ENCODE measurements at places on chromosomes 3 and 15. TPM values are rescaled to one million over a fixed set of nuclear protein-coding genes. Genes with fewer than 3 reads are reported as not detected.
A peak's percentile ranks its signal among the peaks of the same experiment; 100 is the strongest.

GRCh38 chr15:55170361-55170760 lies 26.4 kb downstream of the RSL24D1 start:
- no peak for DNase-seq

DNA sequence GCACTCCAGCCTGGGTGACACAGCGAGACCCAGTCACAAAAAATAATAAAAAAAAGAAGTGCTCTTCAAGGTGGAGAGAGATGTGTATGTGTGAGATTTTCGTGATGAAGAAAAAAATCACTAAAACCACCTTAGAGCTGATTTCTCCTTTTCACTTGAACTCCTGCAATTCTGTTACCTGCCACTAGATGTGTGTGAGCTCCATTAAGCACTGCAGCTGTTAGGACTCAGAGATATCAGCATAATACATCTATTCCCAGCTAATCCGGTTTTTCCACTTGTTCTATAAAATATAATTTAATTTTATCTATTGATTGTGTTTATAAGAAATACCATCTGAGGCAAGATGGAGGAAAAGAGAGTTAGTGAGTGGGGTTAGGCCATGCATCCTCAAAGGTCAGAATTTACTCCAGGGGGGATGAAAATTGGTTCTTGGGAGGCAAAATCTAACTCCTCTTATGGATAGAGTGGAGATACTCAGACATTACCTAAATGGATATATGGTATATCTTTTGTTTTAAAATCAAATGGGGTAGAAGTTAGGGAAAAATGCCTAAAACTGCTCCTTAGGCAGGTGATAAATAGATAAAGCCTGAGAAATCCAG lies 152.7 kb downstream of the IL20RB start:
- DNase-seq, result peak; percentile 66

GRCh38 chr3:33146791-33147445 lies 33.1 kb downstream of the CRTAP start:
- no peak for DNase-seq

- DNase-seq, result peak; percentile 89
These were observed 9.9 kb upstream of the RPL29 start for GRCh38 chr3:52005571-52005986.

DNA sequence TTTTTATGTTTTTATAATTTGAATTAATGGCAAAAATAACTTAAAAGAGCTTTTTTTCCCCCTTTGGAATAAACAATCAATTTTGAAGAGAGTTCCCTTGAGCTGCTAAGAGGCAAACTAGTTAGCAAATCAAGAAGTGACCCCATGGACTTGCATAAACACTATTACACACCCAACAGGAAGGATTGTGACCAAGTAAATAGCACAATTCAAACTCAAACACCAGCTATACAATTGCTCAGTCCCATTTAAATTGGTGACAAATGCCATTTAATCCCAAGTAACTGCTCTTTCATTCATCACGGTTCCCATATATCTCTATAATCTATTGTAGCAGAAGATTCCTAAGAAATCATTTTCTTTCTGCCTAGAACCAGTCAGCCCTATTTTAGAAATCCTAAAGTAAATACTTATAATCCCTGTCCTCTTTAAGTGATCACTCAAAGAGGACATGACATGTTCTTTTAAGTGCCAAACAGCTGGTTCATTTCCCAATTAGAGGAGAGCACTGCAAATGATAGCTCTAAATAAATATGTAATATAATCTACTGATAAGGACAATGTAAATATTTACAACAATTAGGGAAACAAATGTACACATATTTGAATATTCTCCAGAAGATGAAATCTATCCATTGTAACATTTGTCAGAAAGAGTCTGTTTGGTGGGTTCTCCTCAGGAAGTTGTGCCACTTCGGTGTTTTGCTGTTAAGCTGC lies 137.8 kb upstream of the ADAMTS9 start:
- no peak for DNase-seq

- no peak for DNase-seq
These were observed 37.6 kb upstream of the DUSP7 start for GRCh38 chr3:52093756-52094545.

GRCh38 chr15:52424856-52425431 lies 103.7 kb downstream of the MYO5A start:
- no peak for DNase-seq

GRCh38 chr3:192923731-192924130 lies 6.1 kb upstream of the MB21D2 start:
- no peak for DNase-seq

GRCh38 chr15:67117370-67117769 lies 52.0 kb downstream of the SMAD3 start:
- DNase-seq, result no peak

DNA sequence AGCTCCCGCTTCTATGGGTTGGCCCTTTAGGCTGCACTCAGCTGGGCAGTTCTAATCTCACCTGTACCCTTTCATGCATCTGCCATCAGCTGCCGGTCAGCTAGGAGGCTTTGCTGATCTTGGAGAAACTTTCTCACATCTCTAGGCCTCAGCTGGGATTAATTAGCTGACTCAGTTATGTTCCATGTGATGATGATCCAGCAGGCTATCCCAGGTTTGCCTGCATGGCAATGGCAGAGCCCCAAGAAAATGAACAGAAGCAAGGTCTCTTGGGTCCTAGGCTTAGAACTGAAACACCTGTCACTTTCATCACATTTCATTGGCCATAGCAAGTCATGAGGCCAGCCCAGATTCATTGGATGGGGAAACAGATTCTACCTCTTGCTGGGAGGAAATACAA lies 304.6 kb upstream of the TBC1D5 start:
- no peak for DNase-seq

Gene STRIT1
- total RNA-seq, result not detected

DNA sequence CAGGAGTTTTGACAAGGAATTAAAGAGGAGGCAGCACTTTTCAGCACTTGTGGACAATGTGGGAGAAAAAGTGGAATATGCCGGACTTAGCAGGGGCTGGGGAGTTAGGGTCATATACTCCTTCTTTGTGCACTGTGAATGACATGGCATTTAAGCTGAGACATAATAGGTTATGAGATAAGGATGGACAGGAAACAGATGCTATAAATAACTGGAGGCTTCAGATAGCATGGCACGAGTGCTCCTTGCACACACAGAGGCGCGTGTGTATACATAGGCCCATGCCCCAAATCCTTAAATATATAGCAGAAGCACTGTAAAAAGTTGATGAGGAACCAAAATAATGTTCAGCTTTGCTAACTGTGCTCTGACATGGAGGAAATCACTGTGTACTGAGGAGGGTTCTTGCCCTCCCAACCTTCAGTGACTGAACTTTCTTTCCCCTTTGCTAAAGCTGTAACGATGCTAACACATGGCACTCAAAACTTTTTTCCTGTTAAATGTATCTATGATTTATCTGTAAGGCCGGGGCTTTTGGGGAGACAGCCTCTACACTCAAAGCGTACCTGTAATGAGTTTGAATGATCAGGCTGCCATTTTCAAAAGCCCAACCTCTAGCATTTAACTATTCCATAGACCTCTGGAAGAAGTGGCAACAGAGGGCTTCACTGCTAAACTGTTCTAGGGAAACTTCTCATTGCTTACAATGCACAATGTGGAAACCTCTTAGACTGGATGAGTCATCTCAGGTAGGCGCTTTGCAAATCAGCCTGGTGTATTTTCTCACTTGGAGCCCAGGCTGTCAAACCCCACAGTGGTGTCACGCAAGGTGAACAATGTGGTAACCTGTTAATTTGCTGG lies 784.6 kb downstream of the NR2F2 start:
- no peak for DNase-seq

Gene SH2D7
- not detected for total RNA-seq

DNA sequence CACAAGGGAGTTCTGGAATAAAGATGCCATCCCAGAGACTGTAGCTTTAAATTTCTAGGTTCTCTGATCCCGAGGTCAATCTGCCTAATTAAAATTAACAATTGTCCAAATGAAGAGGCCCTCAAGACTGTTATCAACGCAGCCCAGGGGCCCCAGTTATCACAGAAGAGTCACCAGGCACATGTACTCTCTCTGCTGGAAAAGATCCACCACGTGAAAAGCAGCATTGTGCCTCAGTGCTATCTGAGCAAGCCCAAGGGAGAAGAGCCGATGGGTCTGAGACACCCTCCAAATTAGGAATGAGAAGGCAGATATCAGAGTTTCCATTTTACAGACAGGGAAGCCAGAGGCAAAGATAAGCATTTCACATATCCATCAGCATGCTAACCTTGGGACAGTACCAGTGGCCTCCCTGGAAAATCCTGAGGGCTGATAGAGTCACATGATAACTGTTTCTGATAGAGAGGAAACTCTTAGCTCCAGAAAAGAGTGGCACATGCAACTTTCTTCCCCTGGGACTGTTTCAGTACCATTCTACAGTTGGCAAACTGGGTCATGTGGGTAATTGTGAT lies 55.5 kb downstream of the ITGB5 start:
- no peak for DNase-seq

GRCh38 chr15:42577514-42578031 lies 2.2 kb downstream of the STARD9 start:
- no peak for DNase-seq

Gene CASR
- 72.8 TPM for total RNA-seq

GRCh38 chr3:13626396-13626795 lies 77.5 kb downstream of the FBLN2 start:
- DNase-seq, result no peak

Gene LRRN1
- 1.4 TPM for total RNA-seq

Measured in kidney (tissue), 22 donors.